ENCODE measurements at places on chromosomes 1 and 21.

GRCh38 chr1:107643766-107644165 lies 321.2 kb downstream of the VAV3 start:
- no peak for DNase-seq

DNA sequence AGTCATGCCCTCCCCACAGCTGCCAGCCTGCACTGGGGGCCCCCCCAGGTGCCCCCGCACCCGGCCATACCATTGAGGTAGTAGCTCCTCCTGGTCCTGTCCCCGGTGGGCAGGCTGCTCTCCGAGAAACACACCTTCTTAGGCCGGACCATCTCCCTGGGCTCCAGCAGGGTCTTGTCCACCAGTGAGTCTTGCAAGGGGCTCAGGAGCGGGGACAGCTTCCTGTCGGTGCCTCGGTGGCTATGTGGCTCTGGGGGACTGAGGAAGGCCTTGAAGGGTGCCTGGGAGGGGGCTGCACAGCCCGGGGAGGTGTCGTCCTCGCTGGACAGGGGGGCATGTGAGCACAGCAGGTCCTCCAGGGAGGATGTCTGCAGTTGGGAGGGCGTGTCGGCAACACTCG lies 12.9 kb upstream of the FTCD start:
- no peak for DNase-seq

DNA sequence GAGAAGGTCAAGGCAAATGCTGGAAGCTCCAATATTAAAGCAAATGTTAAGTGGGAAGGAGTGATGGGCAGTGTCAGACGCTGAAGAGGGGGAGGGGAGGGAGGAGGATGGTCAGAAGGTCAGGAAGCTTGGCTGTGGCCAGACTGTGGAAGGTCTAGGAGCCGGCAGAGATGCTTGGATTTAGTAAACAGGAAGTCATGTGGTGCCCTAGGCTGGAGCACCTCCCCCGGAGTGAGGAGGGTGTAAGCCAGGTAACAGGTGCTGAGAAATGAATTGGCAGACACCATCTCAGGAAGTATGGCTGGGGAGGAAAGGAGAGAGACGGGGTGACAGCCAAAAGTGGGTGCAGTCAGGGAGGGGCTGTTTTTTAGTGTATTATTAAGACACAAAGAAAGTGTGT lies 17.7 kb downstream of the CSMD2 start:
- DNase-seq: no peak

DNA sequence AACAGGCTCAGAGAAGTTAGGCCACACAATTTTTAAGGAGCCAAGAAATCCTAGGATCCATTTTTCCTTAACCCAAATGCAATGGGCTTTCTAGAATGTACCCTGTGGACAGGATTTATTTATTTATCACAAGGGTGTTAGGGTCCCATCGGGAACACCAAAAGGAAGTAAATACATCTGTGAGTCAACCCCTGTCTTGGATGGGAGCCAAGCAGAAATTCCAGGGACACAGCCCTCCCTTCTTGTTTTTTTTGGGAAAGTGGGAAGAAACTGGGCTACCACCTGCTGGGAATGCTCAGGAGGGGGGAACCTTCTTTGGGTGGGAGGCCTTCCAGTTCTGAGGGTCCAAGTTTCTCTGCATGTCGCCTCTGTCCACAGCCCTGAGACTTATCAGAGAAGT lies 1.3 kb downstream of the CRNN start:
- no peak for DNase-seq

DNA sequence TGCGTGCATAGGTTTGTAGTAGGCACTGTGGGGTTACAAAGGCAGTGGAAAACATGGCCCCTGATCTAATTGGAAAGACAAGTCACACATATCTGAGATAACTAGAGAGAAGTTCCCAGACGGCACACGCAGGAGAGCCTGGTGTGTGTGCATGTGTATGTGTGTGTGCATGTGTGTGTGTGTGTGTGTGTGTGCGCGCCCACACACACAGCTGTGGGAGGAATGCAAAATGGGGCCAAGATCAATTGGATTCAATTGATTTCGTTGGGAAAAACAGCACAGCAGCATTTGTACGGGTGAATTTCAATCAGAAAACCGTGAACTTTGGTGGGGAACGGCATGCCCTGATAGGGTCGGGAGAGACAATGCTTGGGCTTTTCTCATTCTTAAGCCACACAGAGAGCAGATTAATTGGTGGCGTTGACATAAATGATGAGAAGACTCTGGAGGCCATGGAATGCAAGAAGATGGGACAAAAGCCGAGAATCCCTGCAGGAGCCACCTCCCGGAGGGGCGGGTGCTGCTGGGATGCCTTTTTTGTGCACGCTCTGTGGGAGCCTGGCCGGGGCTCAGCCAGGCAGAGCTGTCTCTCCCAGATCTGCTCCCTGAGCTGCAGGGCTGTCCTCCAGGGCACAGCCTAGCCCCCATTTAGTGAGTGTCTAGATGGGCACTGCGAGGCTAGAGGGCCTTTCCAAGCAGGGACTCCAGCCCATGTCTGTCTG lies 322.0 kb downstream of the CAMTA1 start:
- no peak for DNase-seq

GRCh38 chr1:170340308-170340707 lies 191.7 kb upstream of the GORAB start:
- no peak for DNase-seq

DNA sequence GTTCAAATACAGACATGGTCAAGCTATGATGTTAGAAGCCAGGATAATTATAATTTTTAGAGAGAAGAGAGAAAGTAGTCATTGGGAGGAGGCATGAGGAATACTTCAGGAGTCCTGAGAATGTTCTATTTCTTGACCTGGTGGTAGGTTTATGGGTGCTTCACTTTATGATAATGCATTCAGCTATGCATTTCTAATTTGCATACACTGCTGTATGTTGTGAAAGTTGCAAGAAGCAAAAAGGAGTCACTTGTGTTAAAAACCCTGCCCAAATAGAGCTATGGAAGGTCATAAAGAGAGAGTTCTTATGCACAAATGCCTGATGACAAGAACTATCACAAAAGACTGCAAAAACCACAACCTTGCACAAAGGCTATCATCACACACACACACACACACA lies 45.3 kb downstream of the APCS start:
- no peak for DNase-seq

GRCh38 chr1:73998348-73998959 lies 199.5 kb downstream of the LRRIQ3 start:
- DNase-seq: peak; percentile 12

GRCh38 chr1:247300491-247301175 lies 31.0 kb downstream of the ZNF496 start:
- no peak for DNase-seq

All from stromal cell of bone marrow (primary cell).